ENCODE measurements at places on chromosomes 11 and 22.

DNA sequence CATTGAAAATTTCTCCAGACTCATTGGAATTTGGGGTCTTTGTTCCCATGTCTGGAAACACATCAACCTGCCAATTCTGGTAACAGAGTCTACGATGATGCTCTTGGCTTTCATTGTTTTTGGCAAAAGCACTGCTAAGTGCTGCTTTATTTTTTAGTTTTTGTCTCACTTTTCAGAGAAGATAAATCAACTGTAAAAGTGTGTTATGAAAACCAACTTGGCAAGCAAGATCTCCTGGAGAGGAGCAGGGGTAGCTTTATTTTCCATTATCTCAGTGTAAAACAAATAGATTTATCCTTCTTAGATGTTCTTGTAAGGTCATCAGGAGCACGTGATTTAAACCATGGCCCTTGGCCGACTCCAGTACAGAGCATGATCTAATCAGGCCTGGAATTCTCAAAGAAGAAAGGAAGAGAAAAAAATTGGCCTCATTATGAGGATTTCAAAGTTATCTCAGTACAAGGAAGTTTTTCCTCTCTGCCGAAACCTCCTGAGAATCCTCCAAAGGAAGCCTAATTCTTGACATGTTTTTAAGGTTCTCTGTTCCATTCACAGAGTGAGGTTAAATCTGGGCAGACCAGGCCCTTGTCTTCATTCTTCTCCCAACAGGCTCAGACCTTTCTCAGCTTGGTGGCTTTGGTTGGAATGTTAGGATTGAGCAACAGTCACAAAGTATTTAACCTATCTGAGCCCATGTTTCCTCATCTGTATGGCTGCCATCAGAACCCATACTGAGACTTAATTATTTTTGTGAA, 16.4 kb upstream of the PAMR1 start:
- no peak for DNase-seq

- no peak for DNase-seq
Measured at GRCh38 chr11:132357811-132358572, 987.6 kb downstream of the NTM start.

DNA sequence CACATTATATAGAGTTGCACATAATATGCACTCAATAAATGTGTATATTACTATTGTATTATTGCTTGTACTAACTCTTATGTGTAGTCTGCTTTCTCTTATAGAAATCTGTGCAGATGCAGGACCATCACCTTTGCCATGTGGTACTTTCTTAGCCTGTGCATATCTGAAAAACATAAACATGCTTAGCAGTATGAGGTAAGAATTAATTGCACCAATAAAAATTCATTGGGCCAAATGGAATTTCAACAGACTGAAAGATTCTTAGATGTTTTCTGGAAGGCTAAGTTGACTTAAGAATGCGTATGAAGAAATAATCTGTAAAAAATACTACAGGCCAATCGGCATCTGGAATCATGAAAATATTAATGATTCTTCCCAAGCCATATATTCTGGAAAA, 55.3 kb downstream of the TRPC6 start:
- no peak for DNase-seq

DNA sequence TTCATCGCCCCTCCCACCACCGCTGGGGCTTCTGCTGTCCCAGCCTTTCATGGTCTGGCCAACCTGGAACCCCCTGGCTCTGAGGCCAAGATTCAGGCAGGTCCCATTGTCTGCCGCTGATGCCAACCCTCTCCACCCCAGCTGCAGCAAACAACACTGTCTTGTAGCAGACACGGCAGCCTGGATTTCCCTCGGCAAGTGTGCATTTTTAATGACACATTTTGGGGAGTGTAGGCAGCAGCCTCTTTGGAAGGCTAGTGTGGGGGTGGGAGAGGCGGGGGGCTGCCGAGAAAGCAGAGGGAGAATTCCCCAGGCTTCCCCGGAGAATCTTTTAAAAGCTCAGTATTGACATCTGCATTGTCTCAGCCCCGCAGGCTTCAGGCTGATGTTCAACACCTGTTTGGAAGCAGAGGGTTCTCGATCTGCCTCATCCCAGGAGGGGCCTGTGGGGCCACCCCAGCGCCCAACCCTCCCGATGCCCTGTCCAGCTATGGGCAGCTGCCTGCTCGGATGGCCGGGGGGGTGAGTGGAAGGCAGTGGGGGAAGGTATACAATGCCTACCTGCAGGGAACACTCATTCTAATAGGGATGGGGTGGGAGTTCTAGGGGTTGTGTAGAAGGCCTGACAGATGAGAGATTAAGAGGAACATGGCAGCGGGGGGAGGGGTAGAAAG, 41.5 kb downstream of the NECTIN1 start:
- DNase-seq: no peak

DNA sequence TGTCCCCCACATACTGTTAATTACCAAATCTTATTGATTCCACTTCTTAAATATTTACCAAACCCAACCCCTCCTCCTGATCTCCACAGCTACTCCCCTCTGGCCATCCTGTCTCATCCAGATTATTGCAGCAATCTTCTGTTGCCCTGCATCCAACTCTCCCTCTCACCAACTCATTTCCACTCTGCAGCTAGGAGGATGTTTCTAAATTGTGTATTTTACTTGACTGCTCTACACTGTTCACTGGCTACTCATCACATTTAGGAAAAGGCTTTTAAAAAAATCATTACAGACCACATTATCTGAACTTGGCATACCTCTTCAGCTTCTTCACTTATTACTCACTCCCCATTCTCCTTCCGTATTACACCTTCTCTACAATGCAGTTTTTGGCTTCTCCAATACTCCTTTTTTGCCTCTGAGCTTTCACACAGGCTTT, 117.9 kb downstream of the ATG16L2 start:
- no peak for DNase-seq

GRCh38 chr11:3087821-3088800, 30.9 kb upstream of the CARS1 start:
- DNase-seq: no peak

DNA sequence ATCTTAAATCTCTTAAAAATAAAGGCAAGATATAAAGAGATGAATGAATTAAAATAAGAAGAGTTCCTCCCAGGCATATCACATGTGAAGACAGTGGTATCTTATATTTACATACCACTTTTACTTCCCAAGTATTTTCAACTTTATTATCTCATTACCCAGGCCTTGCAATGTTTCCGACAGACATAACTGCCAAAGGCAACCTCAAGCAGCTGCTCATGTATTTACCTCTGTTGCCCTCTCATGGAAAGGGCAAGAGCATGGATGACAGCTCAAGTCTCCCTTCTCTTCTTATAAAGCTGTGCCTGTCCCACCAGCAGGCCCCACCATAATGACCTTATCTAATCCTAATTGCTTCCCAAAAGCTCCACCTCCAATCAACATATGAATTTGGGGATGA, 894.2 kb downstream of the NTM start:
- no peak for DNase-seq

- no peak for DNase-seq
Measured at GRCh38 chr11:69173925-69174581, 18.3 kb downstream of the SMIM38 start.

DNA sequence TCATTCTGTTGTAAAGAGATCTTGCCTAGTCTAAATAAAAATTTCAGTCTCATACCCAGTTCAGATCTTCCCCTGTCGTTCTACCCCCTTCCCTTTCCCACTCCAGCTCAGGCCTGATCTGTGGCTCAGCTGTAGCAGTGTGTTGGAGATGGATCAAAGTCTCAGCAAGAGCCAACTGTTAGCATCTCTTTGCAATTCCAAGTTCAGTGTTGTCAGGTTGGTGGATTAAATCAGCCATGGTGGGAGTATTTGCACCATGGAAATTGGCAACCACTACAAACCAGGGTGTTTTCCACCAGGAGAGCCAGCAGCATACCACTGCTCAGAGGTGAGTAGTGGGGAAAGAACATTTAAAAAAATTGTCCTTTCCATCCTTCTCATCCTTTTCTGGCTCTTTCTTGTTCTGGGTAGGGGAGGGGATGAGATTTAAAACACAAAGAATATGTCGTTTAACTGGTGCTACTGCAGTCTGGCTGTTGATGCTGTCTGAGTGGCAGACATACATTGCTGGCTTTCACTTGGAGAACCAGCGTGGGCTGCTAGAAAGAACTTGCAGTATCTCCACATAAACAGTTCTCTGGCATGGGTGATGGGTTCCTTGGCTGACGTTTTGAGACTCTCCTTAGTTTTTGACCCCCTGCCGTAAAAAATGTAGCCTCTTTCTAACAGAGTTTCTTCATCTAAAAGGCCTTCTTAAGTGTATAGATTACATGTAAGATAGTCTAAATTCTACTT, 514.1 kb downstream of the RAB38 start:
- no peak for DNase-seq

DNA sequence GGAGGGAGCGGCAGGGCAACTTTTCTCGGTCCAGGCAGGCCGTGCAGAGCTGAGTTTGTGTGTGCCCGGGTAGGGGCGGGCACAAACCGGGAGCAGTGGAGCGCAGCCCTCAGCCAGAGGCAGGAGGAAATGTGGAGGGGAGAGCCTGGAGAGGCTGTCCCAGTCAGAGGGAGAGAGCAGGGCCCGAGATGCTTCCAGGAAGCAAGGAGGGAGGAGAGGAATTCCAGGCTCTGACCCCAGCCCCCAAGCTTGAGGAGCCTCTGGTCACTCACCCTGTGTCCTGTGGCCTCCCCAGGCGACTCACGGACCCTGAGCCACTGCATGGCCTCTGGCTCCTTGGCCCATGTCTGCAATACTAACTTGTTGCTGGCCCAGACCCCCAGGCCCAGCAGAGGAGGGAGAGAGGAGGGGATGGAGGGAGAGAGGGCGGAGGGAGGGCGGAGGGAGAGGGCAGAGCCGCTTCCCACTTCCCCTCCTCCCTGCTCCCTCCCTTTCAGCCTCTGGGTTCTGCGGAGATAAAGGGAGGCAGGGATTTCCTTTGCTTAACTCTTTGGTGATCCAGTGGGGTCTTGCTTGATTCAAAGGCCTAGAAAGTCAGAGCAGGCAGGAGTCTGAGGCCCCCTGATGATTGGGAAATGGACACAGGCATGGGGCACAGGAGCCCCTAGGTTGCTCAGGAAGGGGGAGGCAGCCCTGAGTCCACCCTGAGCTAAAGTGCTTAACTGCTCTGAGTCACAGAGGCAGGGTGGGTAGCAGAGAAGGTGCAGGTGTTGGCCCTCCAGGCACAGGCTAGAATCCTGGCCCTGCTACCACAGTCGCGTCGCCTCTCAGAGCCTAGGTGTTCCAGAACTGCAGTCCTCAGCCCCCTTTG, at the start of gene C1QTNF6:
TSS of gene C1QTNF6 (minus strand) at position 357 of the 871 bp plus-strand sequence. CDS start at position 323, 34 bp downstream.
- no peak for DNase-seq

GRCh38 chr22:45903355-45904135, 73.4 kb downstream of the WNT7B start:
- DNase-seq: no peak

- no peak for DNase-seq
Measured at GRCh38 chr11:134818516-134818915, 406.5 kb upstream of the B3GAT1 start.

- peak; percentile 52 for DNase-seq
Measured at GRCh38 chr11:19777039-19777376, 64.4 kb downstream of the NAV2 start.
